ENCODE measurements at places on chromosomes 6 and 20.
A peak's percentile ranks its signal among the peaks of the same experiment; 100 is the strongest.

DNA sequence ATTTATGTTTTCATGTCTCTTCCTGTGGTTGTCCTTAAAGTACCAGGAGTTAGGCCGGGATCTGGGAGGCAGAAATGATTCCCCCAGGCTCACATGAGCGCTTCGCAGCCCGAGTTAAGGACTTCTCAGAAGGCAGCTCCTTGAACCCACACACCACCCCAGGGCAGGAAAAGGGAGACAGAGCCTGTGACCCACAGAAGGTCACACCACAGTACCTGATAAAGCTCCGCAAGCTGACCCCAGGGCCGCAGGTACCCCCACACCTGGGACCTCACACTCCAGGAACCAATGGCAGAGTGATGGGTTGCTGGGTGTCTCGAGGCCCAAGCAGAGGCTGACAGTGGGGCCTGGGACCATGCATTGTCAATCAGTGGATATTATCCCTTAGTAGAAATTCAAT, 207.6 kb downstream of the CDH4 start:
- no peak for DNase-seq

DNA sequence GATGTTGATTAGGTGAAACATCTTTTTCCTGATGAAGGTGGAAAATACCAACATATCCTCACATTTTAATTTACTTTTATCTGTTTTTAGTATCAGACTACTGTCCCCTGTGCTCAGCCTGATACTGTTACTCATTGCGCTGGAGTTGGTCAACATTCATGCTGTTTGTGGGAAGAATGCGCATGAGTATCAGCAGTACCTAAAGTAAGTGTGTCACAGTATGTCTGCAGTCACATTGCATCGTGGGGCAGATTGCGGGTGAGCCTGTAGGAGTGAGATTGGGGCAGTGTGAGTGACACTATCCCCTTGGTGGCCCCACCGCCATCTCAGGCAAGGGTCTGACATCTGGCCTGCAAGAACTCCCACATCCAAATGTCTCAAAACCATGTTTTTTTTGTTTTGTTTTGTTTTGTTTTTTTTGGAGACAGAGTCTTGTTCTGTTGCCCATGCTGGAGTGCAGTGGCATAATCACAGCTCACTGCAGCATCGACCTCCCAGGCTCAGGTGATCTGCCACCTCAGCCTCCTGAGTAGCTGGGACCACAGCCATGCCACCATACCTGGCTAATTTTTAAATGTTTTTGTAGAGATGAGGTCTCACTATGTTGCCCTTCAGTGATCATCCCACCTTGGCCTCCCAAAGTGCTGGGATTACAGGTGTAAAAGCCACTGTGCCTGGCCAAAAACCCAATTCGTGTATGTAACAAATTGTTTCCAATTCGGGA, 27.8 kb downstream of the ERMARD start:
- DNase-seq: no peak

GRCh38 chr6:157381631-157382621, 936 bp downstream of the ZDHHC14 start:
- DNase-seq: peak; percentile 35

GRCh38 chr6:46138281-46138680, 8.5 kb downstream of the ENPP4 start:
- DNase-seq: no peak

GRCh38 chr20:59124296-59125029, 39.2 kb upstream of the ZNF831 start:
- no peak for DNase-seq

GRCh38 chr6:2962004-2962403, 9.4 kb downstream of the SERPINB6 start:
- DNase-seq: no peak

- no peak for DNase-seq
Observed at GRCh38 chr6:135141728-135142127, 39.4 kb upstream of the MYB start.

DNA sequence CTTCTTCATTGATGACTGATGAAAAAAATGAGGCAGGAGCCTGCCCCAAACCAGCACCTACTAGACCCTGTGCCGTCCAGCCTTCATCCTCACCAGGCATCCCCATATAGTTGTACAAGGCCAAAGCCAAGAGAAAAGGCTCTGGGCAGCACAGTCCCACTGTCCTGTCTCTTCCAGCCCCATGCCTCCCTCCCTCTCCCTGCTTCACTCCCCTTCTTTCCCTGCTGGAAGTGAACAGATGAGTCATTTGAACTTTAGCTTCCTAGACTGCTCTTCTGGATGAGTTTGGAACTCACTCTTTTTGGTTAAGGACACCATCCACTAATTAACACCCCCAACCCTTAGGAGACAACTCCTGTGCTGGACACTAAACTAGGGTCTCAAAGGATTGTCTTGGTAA, 235.2 kb downstream of the LRFN2 start:
- DNase-seq: no peak

- DNase-seq: no peak
Observed at GRCh38 chr20:37430778-37431460, 85.0 kb downstream of the SRC start.

GRCh38 chr20:62120990-62121775, 1.1 kb upstream of the LSM14B start:
- peak; percentile 24 for DNase-seq

- peak; percentile 93 for DNase-seq
Observed at GRCh38 chr6:47168180-47168579, 126.0 kb upstream of the ADGRF1 start.

GRCh38 chr20:21534886-21535285, 21.0 kb upstream of the NKX2-2 start:
- DNase-seq: no peak

DNA sequence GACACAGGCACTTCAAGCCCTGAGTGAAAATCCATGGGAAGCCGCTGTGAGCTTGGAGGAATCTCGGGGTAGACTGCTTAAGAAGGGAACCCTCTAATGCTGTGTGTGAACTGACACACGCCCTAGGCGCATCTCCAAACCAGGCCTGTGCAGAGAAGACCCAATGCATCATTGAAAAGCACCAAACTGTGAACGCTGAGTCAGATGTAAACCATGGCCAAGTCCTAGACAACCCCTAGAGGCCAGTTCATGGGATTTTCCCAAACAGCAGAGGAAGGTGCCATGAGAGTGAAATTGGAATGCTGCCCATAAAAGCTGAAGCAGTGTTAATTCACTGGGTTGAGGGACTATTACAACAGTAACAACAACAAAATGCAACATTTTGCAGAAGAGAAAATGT, 296.5 kb downstream of the SMOC2 start:
- DNase-seq: peak; percentile 29

DNA sequence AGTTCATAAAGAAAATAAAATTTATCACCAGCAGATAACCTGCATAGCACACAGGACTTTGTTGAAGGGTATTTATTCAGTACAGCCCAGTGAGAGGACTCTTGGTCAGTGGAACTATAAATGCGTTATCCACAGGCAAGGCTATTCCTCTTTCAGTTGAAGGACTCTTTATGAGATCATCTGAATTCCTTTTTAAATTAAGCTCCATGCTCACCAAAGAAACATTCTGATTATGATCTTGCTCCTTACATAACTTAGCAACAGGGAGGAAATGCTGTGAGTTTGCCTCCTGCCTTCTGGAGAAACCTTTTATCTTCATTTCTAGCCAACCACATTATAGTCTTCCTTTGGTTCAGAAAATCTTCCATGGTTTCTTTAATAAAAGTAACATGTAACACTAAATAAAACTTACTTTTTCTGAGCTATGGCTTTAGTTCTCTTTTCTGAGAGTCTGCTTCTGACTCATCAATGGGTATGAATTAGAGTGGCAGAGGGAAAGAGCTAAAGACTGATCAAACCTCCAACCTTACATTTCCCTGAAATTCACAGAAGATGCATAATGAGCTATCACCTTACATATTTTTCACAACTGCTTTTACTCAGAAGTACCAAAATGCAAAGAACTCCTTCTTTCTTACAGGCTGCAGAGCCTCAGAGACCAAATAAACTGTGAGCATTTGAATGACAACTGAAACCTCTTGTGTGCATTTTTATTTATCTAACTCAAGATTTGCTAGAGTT, 267.2 kb downstream of the ADGRG6 start:
- peak; percentile 16 for DNase-seq

DNA sequence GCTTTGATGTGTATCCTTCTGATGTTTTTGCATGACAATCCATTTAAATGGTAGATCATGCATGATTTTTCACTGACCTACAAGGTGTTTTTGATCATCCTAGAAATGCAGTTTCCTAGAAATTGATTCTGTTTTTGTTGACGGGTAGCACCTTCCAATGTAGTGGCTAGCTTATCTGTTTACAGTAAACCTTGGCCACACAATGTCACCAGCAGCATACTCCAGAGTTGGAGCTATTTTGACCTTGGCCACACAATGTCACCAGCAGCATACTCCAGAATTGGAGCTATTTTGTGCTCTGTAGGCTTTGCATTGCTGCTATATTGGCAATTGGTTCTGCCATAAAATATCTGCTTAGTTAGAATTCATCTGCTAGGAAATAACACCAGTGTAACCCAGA, 74.6 kb upstream of the NAA20 start:
- no peak for DNase-seq

DNA sequence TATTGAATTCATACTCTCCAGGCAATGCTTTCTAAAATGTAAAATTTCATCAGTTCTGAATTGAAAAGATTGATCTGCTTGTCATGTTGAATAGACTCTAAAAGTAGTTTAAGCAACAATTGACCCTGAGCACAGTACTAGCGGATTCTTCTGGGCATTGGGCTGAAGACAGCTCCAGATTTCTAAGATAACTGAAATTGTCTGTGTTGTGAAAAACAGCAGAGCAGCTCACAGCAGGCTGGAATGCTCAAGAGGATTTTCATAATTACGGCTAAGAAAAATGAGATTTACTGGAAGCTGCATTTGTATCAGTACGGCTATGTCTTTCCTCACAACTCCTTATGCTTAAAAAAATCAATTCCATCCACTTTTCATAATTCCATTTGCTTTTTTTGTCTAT, 373.7 kb downstream of the HACE1 start:
- no peak for DNase-seq

GRCh38 chr20:53597030-53597482, 3.4 kb upstream of the ZNF217 start:
- no peak for DNase-seq

- no peak for DNase-seq
Observed at GRCh38 chr6:33654831-33655554, 33.9 kb downstream of the ITPR3 start.

DNA sequence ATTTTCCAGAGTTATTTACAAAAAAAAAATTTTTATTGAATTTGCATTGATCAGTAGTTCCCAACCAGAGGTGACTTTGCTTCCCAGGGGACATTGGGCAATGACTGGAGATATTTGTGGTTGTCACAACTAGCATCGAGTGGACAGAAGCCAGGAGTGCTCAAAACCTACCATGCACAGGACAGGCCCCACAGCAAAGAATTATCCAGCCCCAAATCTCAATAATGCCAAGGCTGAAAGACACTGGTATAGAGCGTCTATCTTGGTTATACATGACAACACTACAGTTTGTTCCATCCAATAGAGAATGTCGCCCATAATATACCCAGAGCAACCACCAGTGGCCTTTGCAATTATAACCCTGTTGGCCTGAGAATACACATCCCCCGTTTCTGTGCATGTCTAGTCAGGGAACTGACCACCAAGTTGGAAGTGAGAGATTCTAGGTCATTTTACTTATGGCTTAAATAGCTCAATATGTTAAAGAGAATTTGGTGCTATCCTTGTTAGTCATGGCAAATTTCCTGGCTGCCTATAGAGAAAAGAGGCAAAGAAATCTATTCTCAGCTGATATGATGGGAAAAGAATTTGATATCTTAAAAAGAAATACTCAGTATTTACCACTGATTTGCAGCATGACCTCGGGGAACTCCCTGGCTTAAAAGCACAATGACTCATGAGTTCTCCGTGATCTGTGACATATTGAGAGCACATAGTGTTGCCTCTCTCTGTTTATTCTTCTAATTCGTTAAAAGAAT, 76.0 kb upstream of the ADTRP start:
- peak; percentile 52 for DNase-seq

- no peak for DNase-seq
Observed at GRCh38 chr6:104955491-104955890, 1.4 kb upstream of the LIN28B start.

- DNase-seq: no peak
Observed at GRCh38 chr20:61189534-61189933, 62.5 kb upstream of the CDH4 start.

- DNase-seq: no peak
Observed at GRCh38 chr6:30829033-30829432, 55.3 kb upstream of the DDR1 start.

DNA sequence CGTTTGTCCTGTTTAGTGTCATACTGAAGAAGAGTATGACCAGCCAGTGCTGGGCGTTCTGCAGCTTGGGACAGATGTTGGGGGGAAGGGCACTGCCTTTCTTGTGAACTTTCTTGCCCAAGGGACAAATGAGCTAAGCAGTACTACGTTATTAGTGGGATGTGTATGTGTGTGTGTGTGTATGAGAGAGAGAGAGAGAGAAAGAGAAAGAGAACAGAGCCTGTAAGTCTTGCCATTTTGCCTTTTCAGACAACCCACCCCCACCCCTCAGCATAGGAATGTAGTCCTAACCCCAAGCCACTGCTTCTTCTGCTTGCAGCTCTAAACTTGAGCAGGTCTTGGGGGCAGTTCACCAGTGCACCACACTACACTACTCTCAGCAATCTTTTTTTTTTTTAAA, 45.5 kb downstream of the E2F3 start:
- DNase-seq: no peak

DNA sequence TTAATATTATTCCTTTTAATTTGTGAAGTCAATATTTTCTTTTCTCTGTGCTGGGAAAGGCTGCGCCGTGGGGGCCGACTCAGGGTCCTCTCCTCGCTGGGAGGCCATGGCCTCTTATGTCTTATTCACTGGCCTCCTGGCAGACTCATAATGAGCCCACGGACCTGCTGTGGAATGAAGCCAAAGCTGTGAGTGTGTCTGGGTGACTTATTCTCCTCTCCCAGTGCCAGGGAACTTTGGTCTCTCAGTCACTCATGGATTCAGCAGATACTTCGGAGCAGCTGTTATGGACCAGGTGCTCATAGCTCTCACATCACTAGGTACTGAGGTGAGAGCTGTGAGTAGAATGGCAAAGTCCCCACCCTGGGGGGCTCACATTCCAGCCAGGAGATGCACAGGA, 297.6 kb downstream of the CDH26 start:
- DNase-seq: peak; percentile 64

DNA sequence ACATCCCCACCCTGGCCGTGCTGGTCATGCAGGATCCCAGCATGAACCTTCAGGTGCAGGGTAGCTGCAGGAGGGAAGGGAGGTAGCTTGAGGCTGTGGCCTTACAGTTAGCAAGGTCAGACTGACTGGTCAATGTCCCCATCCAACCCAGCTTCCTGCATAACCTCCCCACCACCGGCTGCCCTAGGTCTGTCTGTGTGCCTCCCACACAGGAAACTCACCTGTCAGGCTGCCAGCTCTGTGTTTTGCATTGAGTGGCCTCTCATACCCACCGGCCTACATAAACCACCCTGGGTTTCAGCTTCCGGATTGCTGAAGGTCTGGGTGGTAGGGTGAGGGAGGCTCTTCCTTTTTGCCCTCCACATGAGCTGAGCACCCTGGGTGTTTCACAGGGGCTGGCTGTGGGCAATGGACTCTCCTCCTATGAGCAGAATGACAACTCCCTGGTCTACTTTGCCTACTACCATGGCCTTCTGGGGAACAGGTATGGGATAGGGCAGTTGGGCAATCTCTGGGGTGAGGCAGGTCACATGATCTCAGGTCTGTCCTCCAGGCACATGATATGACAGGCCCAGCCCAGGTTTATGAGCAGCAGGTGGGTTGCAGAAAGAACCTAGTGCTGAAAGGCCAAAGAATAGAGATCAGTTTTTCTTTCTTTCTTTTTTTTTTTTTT, 1.8 kb downstream of the CTSA start:
- DNase-seq: no peak

Data from RCC 7860 (cell line).